NCI-H345 (cell line): ENCODE measurements at places on chromosomes 12 and 14.

DNA sequence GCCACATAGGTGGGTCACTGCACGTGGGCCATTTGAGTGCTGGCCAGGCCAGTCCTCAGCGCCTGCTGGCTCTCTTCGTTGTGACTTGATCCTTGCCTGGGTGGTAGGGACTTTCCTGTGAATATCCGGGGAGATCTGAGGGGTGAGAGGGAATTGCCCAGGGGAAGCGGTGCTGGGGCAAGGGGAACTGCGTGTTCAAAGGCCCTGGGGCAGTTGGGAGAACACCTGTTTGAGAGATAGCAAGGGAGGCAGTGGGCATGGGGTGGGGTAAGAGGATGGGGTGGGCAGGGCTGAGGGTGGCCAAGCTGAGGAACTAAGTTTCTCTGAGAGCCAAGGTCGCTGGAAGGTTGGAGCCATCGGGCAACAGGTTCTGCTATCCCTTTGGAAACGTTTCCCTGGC, 25.0 kb downstream of the SETD1B start:
- no peak for DNase-seq

GRCh38 chr14:100529561-100530031, 57.6 kb downstream of the BEGAIN start:
- DNase-seq: no peak

DNA sequence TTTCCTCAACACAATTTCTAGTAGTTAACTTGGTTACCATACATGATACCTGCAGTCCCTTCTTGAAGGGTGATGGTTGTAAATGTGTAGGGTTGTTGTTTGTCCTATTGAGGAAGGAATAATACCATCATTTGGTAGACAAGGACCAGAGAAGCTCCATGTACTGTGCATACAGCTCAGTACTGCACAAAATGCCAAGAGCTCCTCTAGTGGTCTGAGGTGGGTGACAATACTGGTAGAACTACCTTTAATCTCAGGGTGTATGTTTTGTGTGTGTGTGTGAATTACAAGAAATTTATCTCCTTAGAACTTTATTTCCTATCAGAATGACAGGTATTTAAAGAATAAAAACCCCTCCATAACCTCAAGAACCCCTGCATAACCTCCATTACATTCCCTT, 575.3 kb downstream of the TMTC2 start:
- DNase-seq: no peak

- DNase-seq: no peak
These were observed 53.3 kb downstream of the C2CD5 start for GRCh38 chr12:22491034-22491433.

DNA sequence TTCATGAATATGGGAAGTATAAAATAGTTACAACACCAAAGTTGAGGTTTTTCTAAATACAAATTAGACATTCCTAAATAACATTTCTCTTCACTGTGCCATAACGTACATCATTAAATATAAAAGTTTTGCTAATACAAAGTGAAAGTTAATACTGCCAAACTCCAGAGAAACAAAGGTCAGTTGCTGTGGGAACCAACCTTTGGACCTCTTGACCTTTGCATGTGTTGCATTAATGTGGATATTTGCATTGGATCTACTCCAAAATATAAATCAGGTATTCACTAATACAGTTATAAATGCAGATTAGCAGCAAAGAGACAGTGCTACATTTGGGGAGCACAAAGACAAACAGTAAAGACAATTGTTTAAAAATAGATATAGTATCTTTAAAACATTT, 366.0 kb upstream of the USP15 start:
- no peak for DNase-seq

GRCh38 chr14:68380329-68380741, 412.5 kb downstream of the ZFP36L1 start:
- no peak for DNase-seq

- DNase-seq: no peak
These were observed 5.5 kb downstream of the OR10AD1 start for GRCh38 chr12:48197549-48197970.

GRCh38 chr12:10098791-10099190, at the start of gene CLEC1A:
Gene CLEC1A (minus strand): TSS chr12:10098985. CDS start chr12:10098922, 63 bp downstream.
- no peak for DNase-seq

DNA sequence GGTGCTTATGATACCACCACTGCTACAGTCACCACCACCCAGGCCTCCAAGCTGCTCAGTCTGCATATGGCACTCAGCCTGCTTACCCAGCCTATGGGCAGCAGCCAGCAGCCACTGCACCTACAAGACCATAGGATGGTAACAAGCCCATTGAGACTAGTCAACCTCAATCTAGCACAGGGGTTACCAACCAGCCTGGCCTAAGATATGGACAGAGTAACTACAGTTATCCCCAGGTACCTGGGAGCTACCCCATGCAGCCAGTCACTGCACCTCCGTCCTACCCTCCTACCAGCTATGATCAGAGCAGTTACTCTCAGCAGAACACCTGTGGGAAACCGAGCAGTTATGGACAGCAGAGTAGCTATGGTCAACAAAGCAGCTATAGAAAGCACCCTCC, 55.1 kb downstream of the BRMS1L start:
- DNase-seq: no peak

- no peak for DNase-seq
These were observed 20.2 kb upstream of the CLEC4D start for GRCh38 chr12:8493084-8493483.

GRCh38 chr12:55974308-55974730, 441 bp downstream of the RAB5B start:
- peak; percentile 40 for DNase-seq

GRCh38 chr14:76314521-76315034, 61.4 kb upstream of the ESRRB start:
- DNase-seq: no peak

DNA sequence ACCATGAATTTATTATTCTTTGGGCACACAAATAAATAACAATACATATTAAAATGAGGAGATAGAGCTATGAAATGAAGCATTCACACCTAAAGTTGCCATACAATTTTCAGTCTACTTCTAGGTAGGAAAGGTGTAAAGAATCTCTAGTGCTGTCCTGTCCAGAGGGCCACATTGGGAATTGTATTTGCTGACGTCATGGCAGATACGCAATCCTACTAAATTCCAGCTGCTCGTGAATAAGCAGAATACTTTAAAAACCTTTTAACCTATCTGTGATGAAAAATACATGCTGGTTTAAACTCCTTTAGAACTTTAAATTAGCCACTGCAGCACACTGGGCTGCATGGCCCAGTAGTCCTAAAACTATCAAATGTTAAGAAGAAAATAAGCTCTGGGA, 236.1 kb downstream of the FSCB start:
- DNase-seq: no peak

- peak; percentile 57 for DNase-seq
These were observed 1197.5 kb downstream of the LRFN5 start for GRCh38 chr14:42804141-42804540.

- DNase-seq: peak; percentile 22
These were observed 71.4 kb downstream of the SLC41A2 start for GRCh38 chr12:104886418-104887401.

DNA sequence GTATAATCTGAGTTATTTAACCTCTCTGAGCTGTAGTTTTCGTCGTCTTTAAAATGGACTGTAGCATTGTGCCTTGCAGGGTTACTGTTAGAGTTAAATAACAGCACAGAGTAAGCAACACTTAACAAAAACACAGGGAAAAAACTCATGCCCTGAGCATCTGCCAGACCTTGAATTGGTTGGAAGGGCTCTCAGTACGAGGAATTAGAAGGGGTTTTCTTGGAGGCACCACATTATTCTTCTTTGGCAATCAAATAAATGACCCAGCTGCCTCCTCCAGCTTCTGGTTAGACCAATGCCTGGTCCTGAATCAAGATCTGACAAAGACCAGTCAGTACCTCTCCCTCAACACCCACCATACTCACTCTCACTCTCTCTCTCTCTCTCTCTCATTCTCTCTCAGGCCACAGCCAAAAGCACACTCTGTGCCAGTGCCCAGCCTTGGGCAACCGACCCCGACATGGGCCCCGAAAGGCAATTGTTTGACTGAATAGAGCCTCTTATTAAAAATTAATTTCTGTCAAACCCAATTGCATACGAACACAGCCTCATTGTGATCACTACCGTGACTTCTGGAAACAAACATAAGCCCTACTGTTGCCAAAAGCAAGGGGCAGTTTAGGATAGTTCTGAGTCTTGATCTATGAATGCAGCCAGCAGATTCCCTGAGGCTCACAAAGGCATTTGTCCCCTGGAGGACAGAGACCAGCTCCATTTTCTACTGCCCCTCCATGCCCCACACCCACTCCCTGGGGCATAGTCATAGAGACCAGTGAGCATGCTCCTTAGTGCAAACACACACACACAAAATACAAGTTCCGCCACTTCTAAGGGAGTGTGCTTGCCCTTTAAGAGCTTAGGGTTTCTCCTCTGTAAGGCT, 23.9 kb downstream of the DUSP6 start:
- DNase-seq: no peak

GRCh38 chr14:29205658-29206057, 439.1 kb downstream of the FOXG1 start:
- DNase-seq: no peak

GRCh38 chr14:105855893-105856675, 329.7 kb downstream of the TMEM121 start:
- no peak for DNase-seq

DNA sequence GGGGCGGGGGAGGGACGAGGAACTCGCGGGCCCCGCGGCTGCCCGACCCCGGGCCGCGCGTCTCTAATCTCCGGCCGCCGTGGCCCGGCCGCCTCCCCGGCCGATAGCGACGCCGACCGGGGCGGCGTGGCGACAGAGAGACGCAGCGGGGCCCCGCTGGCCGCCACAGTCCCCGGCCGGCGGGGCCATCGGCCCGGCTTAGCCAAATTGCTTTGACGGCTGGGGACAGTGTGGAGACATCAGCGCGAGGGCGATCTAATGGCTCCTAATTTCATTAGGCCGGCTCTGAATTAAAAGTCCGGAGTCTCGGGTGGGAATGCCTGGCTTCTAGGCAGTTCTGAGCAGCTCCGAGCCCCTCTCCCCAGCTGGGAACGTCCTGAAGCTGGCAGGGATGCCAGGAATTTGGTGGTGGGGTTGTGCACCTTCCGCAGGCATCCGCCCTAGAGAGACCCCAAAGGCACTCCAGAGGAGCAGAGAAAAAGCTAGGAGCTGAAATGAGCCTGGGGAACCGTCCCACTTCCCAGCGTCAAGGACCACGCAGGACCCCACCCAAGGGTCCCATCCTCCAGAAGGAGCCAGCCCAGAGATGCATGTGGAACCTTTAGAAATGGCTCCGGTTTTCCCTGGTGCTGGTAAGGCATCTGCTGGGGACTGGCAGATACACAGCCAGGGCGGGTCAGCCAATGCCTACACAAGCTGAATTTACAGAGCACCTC, 9.6 kb downstream of the TBX5 start:
- DNase-seq: no peak

- DNase-seq: no peak
These were observed 331 bp downstream of the NCKAP1L start for GRCh38 chr12:54497883-54498282.

DNA sequence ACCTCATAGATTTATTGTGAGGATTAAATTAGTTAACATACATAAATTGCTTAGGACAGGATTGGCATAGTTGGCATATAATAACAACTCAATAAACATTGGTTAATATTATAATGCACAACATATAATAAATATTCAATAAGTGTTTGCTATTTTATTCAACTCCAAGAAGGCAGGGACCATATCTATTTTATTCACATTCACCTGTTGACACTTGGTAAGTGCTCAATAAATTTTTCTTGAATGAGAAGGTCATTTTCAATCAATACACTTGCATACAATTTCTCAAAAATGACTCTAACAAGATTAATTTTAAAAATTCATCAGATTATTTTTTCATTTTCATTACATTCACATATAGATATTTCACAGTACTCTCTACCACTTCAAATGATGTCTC, 12.4 kb upstream of the NUP107 start:
- no peak for DNase-seq

GRCh38 chr14:45246691-45247090, 6.3 kb downstream of the MIS18BP1 start:
- no peak for DNase-seq

DNA sequence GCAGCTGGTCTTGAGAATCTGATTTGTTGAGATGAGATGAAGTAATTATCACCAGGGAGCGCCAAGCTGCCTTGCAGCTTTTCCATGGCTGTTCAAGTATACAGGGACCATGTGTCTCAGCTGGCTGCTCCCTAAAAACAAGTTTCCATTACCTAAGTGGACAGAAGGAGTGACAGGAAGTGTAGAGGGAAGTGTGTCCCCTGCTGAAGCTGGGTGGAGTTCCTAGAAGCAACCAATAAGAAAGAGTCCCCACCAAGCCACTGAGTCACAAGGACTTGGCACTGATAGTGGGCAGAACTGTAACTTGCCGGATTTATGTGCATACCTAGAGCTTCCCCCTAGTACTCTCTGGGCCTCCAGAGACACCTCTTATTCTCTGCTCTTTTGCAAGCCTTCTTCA, 1.5 kb upstream of the GPX2 start:
- no peak for DNase-seq

GRCh38 chr14:32724867-32725471, 213.7 kb upstream of the NPAS3 start:
- DNase-seq: no peak

GRCh38 chr12:102957339-102958050, at the start of gene ASCL1:
Gene ASCL1 (plus strand): TSS chr12:102957674. CDS start chr12:102958245, 571 bp downstream.
- DNase-seq: peak; percentile 97

GRCh38 chr14:75158843-75159614, 17.4 kb downstream of the TMED10 start:
- DNase-seq: no peak

DNA sequence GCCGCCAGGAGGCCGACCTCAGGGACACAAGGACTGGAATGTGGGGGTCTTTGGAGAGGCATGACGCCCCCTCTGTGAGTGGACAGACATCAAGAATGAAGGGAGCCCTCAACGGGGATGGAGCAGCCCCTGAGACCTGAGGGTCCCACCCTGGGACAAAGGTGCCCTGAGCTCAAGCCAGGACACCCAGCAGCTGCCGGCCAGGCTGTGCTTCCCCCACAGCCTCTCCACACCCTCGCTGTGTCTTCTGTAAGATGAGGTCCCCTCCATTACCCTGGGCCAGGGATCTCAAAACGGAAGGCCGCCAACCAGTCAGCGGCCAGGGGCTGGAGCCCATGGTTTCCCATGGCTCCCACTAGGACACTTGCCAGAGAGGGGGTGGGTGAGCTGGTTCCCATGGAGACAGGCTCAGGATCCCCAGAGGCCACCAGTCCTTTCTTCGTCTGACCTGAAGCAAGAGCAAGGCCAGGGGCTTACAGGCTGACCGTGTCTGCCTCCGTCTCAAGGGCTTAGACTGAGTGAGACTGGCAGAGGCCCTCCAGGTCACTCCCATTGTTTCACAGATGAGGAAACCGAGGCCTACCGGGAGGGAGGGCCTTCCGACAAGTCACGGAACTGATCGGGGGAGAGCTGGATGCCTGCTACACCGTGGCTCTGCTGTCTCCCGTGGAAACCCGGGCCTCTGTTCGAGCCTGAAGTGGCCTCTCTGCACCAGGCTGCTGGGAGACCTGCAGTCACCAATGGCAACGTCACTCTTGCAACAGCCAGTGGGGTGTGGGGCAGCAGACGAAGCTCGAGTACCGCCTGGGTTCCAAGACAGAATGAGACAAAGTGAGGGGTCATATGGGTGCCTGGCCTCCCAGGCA, 91.7 kb upstream of the DIO3 start:
- DNase-seq: no peak
